ENCODE measurements at places on chromosomes 3 and 15.

- DNase-seq = no peak
Observed at GRCh38 chr3:120688121-120688520, 6.1 kb upstream of the HGD start.

- DNase-seq = no peak
Observed at GRCh38 chr15:61537337-61537736, 308.2 kb upstream of the RORA start.

- DNase-seq = no peak
Observed at GRCh38 chr15:88401251-88401995, 65.8 kb downstream of the MRPL46 start.

DNA sequence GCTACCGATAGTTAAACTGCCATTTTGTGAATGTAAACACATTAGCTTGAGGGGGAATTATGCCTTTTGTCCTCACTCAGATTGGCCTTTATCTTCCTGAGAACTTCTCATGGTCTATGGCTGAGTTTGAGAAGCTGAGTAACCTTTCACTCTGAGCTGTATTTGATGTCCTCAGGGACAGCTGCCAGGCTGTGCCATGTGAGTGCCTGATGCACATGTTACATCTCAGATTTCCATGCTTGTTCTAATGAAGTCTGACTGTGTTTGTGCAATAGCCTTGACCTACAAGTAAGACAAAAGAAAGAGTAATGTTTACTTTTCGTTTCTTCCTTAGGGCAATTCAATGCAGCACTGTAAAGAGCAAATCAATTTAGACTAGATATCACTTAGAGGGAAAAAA is 44.1 kb upstream of the ARL6 start:
- DNase-seq = no peak

DNA sequence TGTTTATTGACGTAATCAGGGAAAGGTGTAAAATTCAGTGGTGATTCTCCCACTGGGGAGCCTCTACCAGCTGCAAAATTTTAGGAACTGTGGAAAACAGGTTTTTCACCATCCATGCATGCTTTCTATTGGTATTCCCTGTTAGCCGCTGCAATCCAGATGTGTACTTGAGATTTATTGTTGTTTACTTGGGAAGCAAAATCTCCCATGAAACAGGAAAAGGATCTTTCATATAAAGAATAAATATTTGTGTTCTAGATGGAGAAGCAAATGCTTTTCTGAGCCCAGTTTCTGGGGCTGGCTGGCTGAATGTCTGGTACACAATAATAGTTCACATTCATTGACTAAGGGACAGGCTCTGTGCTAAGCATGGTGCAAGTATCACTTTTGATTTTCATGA is 144.6 kb upstream of the RASGRP1 start:
- no peak for DNase-seq

- peak; percentile 4 for DNase-seq
Observed at GRCh38 chr3:126113733-126114442, 30.0 kb upstream of the SLC41A3 start.

- peak; percentile 5 for DNase-seq
Observed at GRCh38 chr3:36843065-36844051, 79.0 kb upstream of the DCLK3 start.

GRCh38 chr3:99648516-99648915 is 10.1 kb downstream of the COL8A1 start:
- DNase-seq = no peak

DNA sequence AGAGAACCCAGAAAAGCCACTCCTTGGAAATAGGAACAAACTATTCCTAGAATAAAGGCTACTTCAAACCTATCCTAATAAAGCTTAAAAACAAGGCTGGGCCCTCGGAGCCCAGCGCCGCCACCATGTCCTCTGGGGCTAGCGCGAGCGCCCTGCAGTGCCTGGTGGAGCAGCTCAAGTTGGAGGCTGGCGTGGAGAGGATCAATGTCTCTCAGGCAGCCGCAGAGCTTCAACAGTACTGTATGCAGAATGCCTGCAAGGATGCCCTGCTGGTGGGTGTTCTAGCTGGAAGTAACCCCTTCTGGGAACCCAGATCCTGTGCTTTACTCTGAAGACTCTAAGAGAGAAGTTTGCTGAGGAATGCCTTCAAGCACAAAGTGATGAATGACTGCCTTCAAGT is 63.2 kb downstream of the ADAM10 start:
- no peak for DNase-seq

GRCh38 chr3:101840066-101840465 is 9.2 kb upstream of the NFKBIZ start:
- no peak for DNase-seq

GRCh38 chr15:100812802-100813201 is 66.8 kb upstream of the ALDH1A3 start:
- no peak for DNase-seq

GRCh38 chr15:46408312-46408711 is 773.5 kb downstream of the SQOR start:
- DNase-seq = no peak
